Endodermal cell (in vitro differentiated cells): ENCODE measurements at places on chromosomes 1 and 21.

- DNase-seq = no peak
These were observed 3.1 kb downstream of the C1orf162 start for GRCh38 chr1:111476761-111477309.

- DNase-seq = no peak
These were observed 29.8 kb downstream of the DBT start for GRCh38 chr1:100219883-100220282.

DNA sequence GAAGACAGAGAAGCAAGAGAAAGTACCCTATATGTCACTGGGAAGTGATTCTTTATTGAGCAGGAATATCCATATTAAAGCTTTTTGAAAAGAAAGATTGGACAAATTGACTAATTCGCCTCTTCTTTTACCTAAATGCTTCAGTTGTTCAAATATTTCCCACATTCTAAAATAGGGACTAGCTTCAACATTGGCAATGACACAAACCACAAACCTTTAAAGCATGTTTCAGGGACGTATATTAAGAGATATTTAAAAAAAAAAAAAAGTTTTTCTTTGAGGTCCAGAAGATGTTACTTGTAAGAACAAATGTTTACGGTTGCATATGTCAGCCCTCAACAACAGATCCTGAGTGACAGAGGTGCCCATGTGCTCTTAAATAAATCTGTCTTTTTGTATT, 235.0 kb upstream of the NFIA start:
- DNase-seq = no peak

GRCh38 chr1:37731312-37732019, 33.5 kb downstream of the EPHA10 start:
- peak; percentile 30 for DNase-seq

DNA sequence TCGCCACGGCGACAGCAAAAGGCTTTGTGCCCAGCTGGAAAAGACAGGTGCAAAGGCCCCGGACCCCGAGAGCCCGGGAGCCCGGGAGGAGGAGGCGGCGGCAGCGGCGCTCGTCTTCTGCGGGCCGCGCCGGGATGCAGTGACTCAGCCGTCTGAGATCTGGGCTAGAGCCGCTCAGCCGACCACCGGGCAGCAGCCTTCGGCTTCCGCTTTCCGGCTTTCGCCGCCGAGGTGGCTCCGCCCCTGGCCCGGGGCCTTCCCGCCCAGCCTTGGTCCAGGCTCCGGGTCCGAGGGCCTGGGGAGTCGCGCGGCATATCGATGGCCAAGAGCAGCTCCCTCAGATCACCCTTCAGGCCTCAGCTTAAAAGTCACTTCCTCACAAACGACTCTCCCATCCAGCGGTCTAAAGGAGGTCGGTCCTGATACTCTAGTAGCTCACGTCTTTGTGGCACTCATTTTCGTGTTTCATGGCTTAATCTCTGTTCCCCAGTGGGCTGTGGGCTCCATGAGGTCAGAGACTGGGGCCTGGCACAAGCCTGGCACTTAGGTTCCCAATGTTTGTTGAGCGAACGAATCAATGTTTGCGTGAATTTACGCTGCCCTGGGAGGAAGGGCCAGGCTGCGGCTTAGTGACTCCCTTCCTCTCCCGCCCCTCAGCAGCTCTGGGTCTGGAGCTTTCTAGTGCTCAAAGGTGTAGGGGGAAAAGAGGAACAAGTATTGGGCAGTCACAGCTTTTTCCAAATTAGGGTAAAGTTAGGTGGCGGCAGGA, at the start of gene PHTF1:
Gene PHTF1 (minus strand): TSS at position 154 of the 769 bp plus-strand sequence. CDS start 783 bp downstream, outside the sequence.
- DNase-seq = peak; percentile 93

GRCh38 chr1:223631473-223631872, 34.0 kb downstream of the CAPN8 start:
- no peak for DNase-seq

GRCh38 chr1:185440877-185441276, 123.8 kb upstream of the IVNS1ABP start:
- DNase-seq = no peak

- DNase-seq = no peak
These were observed 634 bp downstream of the ALG14 start for GRCh38 chr1:95072117-95072516.

GRCh38 chr1:173005196-173005864, 45.4 kb downstream of the TNFSF18 start:
- no peak for DNase-seq

- no peak for DNase-seq
These were observed 114.9 kb downstream of the SEC16B start for GRCh38 chr1:177854951-177855350.
